ENCODE measurements at places on chromosomes 11 and 22. TPM values are rescaled to one million over a fixed set of nuclear protein-coding genes. Genes with fewer than 3 reads are reported as not detected.

The FANCF gene
- 7.0 TPM for polyA plus RNA-seq

The OR5AL1 gene
- not detected for polyA plus RNA-seq

The AGBL2 gene
- 1.6 TPM for polyA plus RNA-seq

The OTOG gene
- polyA plus RNA-seq = 0.03 TPM

The GRM5 gene
- 0.12 TPM for polyA plus RNA-seq

The EMID1 gene
- polyA plus RNA-seq = 6.9 TPM

The CASP5 gene
- polyA plus RNA-seq = not detected

DNA sequence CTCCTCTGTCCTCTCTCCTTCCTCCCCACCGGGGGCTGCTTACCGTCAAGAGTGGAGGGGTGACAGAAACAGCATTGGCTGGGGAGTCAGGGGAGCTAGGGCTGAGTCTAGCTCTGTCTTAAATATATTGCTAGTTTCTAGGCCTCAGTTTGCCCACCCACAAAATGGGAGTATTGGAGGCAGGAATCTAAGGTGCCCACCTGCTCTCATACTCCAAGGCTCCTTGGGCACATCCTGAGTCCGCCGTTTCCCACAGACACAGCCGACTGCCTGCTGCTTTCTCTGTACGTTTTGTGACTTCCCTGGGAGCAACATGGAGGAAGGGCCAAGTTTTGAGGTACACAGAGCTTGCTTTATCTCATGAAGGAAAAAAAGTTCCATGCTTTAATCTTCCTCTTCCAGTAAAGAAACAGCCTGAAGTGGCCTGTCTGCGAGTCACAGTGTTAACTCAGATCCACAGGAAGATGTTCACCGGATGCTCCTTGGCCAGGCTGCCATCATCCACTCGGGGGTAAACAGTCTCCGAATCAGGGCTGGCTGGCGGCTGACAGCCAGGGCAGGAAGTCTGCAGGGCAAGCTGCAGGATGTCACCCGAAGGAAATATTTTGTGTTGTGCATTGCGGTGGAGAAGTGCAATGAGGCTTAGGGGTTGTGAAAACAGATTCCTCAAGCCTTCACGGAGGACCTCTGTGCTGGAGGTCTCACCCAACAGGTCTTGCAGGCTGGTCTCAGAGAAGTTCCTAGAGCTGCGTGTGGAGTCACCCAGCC lies 11.0 kb upstream of the CERK start:
- DNase-seq = no peak

- DNase-seq = no peak
These were observed 563 bp downstream of the BID start for GRCh38 chr22:17773606-17774205.

GRCh38 chr11:105202844-105203548 lies 63.4 kb upstream of the CARD18 start:
- no peak for DNase-seq

DNA sequence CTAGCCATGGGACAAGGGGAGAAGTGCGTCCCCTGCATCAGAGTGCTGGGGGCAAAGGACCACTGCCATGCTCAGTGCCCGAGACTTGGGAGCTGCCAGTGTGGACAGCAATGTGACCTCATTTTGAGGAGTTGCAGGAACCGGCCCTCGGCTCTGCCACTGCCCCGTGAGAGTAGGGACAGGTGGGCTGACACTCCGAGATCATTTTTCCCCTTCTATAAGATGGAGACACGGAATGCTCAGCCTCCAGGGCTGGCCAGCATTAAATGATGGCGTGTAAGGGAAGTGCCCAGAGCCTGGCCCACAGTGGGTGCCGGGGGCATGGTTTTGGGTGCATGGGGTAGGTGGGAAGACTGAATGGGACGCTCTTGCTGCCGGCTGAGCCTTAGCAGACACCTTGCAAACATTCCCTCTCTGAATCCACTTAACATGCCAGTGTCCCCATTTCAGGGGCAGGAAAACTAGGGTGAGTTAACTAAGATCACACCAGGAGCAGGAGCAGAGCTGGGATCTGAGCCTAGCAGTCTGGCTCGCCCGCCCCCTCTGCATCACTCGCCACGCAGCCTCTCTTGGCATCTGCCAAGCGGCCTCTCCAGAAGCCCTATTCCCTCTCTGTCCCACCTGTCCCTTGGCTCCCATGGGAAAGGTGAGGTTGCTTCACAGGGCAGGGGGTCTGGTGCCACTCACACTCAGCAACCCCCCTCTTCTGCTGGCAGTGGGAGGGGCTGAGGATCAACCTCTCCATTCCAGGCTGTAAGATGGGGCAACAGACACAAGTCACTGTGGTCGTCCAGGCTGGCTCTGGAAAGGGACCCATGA lies 13.6 kb downstream of the NPTXR start:
- no peak for DNase-seq

DNA sequence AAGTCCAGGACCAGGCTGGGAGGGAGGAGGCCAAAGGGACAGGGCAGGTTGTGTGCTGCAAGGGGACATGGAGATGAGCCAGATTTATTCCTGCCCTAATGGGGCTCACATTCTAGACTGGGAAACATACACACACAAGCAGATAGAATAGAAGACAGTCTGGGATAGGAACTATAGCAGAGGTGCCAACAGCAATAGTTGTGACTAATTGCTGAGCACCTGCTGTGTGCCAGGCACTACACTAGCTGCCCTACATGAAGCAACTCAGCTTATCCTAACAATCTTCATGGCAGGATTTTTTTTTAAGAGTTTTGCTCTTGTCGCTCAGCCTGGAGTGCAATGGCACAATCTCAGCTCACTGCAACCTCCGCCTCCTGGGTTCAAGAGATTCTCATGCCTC lies 11.4 kb downstream of the MOGAT2 start:
- no peak for DNase-seq

- no peak for DNase-seq
These were observed 5.3 kb downstream of the PLEKHB1 start for GRCh38 chr11:73651661-73652045.

DNA sequence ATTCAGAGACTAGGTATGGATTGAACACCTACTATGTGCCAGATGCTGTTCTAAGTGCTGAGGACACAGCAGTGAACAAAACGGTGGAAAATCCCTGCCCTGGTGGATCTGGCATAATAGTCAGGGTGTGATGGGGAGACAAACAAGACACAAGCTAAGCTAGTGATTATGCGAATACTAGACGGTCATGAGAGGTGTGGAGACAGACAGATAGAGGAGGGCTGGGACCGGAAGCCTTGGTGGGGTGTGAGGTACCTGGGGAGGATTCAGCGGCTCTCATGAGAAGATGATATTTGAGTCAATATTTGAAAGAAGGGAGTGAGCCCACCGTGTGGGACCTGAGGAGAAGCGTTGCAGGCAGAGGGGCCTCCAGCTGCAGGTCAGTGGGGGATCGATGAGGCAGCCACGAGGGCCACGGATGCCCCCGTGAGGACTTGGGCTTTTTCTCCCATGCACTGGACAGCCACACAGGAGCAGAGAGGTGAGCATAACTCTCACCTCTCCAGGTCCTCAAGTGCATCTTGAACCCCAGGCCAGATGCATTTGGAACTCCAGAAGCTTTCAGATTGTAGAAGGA lies 4.7 kb downstream of the CD5 start:
- DNase-seq = no peak

- DNase-seq = no peak
These were observed 17.9 kb upstream of the CTSD start for GRCh38 chr11:1781593-1781975.

DNA sequence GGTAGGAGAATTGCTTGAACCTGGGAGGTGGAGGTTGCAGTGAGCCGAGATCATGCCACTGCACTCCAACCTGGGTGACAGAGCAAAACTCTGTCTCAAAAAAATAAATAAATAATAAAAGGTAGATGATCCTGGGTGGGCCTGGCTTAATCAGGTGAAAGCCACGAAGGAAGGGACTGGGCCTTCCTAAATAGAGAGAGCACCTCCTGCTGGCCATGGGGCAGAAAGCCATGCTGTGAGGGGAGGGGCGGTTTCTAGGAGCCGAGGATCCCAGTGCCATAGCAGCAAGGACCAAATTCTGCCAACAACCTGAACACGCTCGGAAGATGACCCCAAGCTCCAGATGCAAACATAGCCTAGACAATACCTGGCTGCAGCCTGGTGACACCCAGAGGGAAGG lies 24.5 kb upstream of the DGKZ start:
- DNase-seq = no peak

All from muscle of back (tissue), 13 donors.